CD8-positive, alpha-beta memory T cell (primary cell): ENCODE measurements at places on chromosomes 6 and 20. TPM values are rescaled to one million over a fixed set of nuclear protein-coding genes. Genes with fewer than 3 reads are reported as not detected.

- no peaks in the 10 kb centered on the region for H3K27me3 ChIP-seq
- no peak for DNase-seq
- H3K27ac ChIP-seq = no peak overlapping the region
- H3K36me3 ChIP-seq = no peaks in the 10 kb centered on the region
- H3K4me1 ChIP-seq = no peaks in the 10 kb centered on the region
These were observed 64.0 kb downstream of the CTCFL start for GRCh38 chr20:57460781-57461465.

DNA sequence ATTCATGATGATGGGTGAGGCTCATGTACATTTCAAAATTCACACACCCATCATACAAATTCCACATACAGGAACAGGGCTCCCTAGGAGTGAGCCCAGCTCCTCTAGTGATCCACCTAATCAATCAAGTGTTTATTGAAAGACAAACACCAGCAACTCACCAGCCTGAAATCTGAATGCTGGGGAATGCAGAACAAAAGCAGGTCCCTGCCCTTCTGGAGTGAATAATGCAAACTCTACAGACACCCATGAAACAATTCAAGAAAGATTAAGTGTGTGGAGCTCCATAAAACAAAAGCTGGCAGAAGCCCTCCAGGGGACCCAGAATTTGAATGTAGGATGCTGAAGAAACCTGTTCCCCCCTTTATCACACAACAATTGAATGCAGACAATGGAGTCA, 396.7 kb upstream of the JARID2 start:
- H3K27me3 ChIP-seq = no peaks in the 10 kb centered on the region
- H3K36me3 ChIP-seq = no peaks in the 10 kb centered on the region
- H3K4me3 ChIP-seq = no peak overlapping the region
- H3K4me1 ChIP-seq = no peaks in the 10 kb centered on the region
- no peak overlapping the region for H3K27ac ChIP-seq

- H3K4me3 ChIP-seq = peak overlapping the region; percentile 52
- H3K4me1 ChIP-seq = peaks cover 10% of the 10 kb centered on the region
- DNase-seq = no peak
- peaks cover under 1% of the 10 kb centered on the region for H3K27me3 ChIP-seq
- no peaks in the 10 kb centered on the region for H3K36me3 ChIP-seq
These were observed 902 bp downstream of the SLC29A1 start for GRCh38 chr6:44224029-44224964.

DNA sequence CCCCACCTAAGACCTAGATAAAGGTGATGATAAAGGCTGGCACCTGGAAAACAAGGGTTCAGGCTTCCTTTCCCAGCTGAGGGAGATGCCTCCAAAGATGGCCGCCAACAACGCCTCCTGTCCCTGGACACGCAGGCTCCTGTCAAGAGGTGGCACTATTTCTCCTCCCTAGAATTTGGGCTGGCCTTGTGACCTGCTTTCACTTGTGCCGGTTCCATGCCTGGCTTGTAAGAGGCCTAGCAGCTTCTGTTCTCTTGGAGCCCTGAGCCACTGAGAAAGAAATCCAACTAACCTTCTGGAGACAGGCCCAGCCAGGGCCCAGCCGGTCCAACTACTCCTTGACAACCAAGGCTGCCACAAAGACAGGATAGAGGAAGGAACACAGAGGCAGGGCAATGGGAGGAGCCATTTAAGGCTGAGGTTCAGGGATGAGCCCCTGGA, 60.2 kb upstream of the RALY start:
- peak; percentile 65 for DNase-seq
- no peaks in the 10 kb centered on the region for H3K36me3 ChIP-seq
- H3K4me3 ChIP-seq = no peak overlapping the region
- H3K27ac ChIP-seq = no peak overlapping the region
- H3K4me1 ChIP-seq = no peaks in the 10 kb centered on the region

The SLC25A27 gene
- total RNA-seq = 0.38 TPM
